ENCODE measurements at places on chromosomes 3 and 15. TPM values are rescaled to one million over a fixed set of nuclear protein-coding genes. Genes with fewer than 3 reads are reported as not detected.

Gene ZPLD1
- 0.31 TPM for total RNA-seq

Gene ECE2
- 0.15 TPM for total RNA-seq

Gene ADAMTS9
- 32.1 TPM for total RNA-seq

Gene PDCD10
- 63.9 TPM for total RNA-seq

DNA sequence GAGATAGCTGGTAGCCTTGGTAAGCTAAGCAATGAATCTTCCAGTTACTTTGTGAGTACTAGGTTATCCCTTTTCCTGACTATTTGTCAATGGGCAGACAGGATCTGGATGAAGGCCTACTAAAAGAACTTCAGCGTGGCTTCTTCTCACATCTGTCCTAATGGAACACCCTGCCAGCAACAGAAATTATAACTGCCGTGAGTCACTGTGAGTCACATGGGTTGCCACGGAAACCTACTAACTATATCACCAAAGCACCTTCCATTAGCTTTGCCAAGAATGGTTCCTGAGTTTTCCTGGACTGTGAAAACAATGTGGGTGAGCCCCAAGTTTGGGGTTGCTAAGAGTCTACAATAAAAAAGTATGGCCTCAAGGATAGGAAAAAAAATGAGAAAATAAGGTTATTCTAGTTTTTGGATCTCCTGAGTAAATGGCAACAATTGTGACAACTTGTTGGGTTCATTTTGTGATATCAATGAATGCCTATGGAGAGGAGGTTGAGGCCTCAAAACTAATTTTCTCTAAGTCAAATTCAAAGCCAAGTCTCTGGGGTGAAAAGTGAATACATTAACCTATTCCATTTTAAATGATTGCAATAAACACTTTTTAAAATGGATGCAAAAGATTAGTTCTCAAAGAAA is 195.1 kb upstream of the ICE2 start:
- no peak for DNase-seq

GRCh38 chr3:112639455-112640225 is 1.3 kb downstream of the CCDC80 start:
- no peak for DNase-seq

GRCh38 chr3:27114129-27114528 is 255.1 kb downstream of the NEK10 start:
- no peak for DNase-seq

GRCh38 chr15:80926126-80926525 is 63.5 kb downstream of the MESD start:
- no peak for DNase-seq

DNA sequence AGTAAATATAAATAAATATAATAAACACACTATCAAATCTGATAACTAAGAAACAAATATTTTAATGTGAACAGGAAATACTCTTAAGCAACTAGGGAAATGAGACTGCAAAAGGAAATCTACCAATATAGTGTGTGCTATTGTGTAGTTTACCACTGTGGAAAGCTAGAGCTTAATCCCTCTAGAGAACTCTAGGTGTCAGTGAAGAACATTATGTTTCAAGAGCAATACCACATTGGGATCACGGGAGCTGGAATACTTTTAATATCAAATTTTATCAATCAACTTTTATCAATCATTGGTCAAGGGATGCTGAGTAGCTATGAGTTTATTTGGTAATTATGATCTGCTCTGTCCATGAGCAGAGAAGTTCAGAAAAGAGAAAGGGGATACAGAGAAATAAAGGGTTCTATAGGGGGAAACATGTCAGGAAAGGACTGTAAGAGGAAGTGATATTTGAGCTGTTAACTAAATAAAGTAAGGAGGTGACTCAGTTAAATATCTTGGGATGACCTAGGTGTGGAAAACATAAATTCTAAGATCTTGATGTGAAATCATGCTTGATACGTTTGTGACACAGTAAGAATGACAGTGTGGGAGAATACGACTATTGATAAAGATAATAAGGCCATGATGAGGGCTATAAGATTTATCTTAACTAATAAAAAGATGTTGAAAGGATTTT is 762.2 kb upstream of the ALCAM start:
- no peak for DNase-seq

DNA sequence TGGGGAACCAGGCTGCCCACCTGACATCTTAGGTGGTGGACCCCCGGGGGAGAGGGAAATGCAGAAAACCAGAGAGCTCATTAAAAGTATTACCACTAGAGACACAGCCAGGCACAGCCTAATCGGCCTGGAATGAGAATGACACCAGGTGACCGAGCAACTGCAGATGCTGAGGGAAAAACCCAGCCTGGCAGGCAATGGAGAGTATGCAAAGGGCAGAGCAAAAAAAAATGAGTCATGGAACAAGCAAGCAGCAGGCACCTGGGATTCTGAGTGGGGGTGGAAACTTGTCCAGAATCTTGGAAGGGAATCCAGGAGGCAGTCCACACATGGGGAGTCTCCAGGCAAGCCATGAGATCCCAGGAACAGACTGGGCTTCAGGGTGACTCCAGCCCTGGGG is 183.7 kb upstream of the LRRN1 start:
- no peak for DNase-seq

GRCh38 chr3:177569193-177569592 is 371.9 kb upstream of the TBL1XR1 start:
- DNase-seq = no peak

- DNase-seq = peak; percentile 66
Measured at GRCh38 chr3:147423798-147424580, 14.8 kb downstream of the ZIC1 start.

DNA sequence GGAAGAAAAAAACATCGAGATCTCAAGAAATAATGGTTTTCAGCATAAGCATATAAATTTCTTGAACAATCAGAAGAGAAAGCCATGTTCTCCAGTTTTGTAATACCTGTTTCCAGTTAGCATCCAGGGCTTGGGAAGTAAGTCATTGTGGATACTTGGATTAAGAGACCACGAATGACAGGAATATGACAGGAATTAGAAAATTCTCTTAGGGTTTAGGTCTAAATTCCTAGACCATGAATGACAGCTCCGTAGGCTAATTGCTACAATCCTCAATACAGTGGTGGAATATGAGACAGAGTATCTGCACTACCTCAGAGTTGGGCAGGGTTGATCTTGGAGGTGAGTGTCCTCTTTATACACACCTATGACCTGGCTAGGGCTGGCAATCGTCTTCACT is 517.5 kb downstream of the NTRK3 start:
- DNase-seq = no peak

DNA sequence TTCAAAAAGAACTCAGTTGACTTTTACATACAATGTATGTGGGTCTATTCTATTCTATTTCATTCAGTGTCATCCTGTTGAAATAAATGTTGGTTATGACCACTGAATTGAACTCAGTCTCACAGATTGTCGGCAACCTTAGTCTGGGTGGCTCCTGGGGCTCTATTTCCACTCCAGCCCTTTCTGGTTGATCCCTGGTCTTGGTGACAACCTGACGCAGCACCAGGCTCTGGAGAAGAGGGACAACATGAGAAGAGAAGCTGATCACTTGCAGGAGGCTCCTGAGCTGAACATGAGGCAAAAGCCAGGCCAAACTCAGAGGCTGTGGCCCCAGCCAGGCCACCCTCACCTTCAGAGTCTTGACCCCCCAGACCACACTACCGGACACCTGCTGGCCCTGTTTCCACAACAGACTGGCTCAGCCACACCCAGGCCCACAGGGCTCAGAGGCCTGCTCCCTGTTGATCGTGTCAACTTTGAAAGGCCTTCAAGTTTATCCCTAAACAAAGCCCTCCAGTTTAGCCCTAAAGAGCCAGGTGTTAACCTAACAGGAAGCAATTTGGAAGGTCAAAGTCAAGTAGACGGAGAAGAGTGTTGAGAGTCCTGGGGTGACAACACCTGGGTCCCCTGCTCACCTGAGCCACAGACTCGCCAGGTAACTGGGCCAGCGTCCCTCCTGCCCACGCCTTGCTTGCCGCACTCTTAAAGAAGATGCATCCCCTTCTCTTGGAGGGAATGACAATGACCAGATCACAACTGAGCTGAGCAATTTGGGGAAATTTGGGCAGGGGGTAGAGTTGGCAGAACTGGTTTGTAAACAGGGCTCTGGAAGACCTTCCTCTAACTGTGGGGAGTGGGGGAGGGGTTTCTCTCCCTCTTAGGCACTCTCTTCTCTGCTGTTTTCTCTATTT is 15.4 kb upstream of the MUC20 start:
- DNase-seq = no peak

DNA sequence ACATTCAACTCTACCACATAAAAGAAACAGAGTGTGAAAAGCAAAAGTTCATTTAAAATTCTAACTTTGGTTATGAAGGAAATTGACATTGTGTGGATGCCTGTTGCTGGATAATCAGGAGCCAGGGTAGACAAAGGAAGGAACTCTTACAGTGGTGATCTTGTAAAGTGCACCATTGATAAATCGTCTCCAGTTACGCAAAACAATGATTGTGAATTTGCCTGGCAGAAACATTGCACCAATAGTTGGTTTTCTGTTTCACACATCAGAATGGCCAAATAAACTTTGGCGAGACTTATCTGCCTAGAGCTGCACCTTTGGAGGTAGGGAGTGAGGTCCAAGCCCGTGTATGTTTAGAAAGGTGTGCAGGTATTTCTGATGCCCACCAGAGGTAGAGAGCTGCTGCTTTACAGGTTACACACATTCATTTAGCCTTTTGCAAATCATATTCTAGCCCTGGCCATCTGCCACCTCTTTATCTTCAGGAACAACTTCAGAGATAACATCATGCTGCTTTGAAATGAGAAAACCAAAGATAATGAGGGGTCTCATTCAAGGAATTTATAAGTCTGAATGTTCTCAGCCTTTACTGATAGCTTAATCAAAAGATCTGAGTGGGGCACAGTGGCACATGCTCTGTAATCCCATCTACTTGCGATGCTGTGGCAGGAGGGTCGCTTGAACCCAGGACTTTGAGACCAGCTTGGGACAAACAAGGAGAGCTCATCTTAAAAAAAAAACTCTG is 47.4 kb upstream of the P3H2 start:
- DNase-seq = no peak

DNA sequence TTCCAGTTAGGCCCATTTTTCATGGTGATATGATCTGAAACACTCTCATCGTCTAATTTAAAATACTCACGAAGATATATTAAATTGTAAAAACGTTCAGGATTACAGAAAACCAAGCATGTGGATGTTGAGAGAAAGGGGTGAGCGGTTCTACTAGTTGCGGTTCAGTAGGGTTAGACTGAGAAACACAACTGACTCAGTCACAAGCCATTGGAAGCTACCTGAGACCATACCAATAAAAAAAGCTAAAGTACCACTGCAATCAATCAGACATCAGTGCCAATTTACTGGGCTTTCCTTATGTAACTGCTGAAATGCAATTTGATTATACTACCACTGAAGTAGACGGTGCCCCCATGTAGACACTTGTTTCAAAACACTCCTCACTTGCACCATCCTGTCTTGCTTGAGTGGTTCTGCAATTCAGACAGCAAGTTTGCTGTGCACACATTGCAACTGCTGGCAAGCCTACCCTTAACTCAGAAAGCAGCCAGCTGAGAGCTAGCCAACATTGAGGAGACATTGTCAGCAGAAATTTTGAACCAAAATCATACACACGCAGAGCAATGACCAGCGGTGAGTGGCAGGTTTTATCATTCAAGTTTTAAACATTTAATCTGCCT is 368.7 kb upstream of the ARHGEF26 start:
- DNase-seq = no peak

GRCh38 chr3:81349816-81350340 is 411.6 kb downstream of the GBE1 start:
- no peak for DNase-seq

DNA sequence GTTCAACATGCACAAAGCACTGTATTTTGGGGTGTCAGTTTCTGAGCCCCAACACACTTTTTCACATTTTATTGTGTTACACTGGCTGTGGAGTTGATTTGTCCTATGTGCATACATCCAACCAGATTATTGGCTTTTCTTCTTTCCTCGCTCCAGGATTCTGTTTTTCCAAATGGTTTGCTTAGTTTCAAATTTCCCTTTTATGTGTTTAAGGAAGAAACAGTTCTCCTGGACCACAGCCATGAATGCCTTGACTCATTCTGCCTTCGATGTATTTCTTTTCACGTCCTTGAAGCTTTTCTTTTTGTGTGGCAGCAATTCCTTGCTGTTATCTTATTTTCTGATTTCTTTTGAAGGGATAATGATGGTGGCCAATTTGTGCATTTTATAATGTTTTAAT is 53.8 kb downstream of the CACNA2D3 start:
- no peak for DNase-seq

DNA sequence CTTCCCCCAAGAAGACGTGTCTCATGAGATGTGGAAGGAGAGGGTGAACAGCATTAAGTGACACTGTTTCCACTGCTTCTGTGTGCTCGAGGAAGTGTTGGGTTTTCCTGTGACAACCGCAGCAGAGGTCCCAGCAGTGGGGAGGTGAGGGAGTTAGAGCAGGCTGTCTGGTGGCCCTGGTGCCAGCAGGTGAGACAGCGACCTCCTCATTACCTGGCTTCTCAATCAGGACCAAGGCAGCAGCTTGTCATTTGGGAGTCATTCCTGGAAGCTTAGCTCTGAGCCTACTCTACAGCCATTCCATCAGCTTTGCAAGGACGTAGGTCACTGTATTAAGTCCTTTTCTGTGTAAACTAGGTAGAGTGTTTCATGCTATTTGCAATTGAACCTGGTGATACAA is 63.3 kb upstream of the RGMA start:
- no peak for DNase-seq

- no peak for DNase-seq
Measured at GRCh38 chr3:106277731-106278130, 408.9 kb upstream of the CBLB start.

DNA sequence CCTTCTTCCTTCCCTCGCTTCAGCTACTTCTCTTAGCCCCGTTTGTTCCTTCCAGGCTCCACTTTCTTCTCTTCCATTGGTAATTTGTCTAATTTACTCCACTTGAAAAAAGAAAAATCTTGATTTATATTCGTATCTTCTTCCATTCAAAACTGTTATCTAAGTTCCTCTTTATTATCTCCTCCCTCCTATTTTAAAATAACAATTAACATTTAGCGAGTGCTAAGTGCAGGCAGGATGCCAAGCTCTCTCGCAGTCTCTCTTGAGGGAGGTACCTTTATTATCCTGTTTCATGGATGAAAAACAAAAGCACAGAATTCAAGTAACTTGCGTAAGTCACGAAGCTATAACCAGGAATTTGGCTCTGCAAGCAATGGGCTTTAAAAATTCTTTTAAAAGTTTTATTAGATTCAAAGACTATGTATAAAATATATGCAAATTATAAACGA is 418.9 kb upstream of the NAALADL2 start:
- peak; percentile 38 for DNase-seq

- no peak for DNase-seq
Measured at GRCh38 chr15:78680431-78681075, 39.5 kb upstream of the CHRNB4 start.

DNA sequence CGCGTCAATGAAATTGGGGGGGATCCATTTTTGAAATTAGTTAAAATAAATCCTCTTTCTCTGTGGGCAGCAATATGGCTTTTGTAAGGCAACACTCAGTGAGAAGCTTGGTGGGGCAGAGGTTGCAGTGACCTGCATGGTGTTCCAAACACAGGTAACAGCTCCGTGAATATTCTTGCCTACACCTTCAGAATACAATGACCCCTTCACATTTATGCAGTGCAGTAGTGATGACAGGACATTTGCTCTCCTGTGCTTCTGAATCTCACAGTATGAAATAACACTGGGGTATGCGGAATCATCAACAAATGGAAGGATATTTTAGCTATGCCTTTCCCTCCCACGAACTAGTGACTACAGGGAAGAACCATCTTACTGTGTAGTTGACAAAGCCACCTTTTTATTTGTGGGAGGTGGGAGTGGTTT is 6.9 kb downstream of the AHSG start:
- DNase-seq = no peak
